Activated naive CD4-positive, alpha-beta T cell treated with anti-CD3 and anti-CD28 coated beads for 36 hours (primary cell): ENCODE measurements at places on chromosomes 13 and 19. TPM values are rescaled to one million over a fixed set of nuclear protein-coding genes. Genes with fewer than 3 reads are reported as not detected.

GRCh38 chr19:35748106-35749020 is at the start of gene LIN37:
LIN37 (plus strand) TSS chr19:35748576; CDS start chr19:35748725, 149 bp downstream.
- peak; percentile 100 for DNase-seq
- no peaks in the 10 kb centered on the region for H3K27me3 ChIP-seq
- H3K4me3 ChIP-seq = peak within 1 kb of the TSS; percentile 98

DNA sequence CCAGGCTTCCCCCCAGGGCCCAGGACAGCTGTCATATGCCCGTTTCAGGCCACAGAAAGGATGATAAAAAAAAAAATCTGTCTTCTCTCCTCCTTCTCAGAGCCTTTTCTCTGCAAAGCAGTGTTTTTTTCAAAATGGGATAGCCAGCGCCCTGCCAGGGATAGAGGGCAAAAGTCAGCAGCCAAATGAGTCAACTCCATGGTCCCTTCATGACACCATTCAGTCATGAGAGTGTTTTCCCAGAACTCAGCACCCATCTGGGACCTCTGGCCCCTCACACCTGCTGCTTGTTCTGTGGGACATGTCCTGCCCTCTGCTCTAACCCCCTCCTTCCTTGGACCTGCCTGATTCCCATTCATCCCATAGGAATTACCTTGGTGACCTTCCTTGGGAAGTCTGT is 95.0 kb downstream of the CYSLTR2 start:
- no peaks in the 10 kb centered on the region for H3K36me3 ChIP-seq
- H3K4me1 ChIP-seq = peaks cover 12% of the 10 kb centered on the region
- no peak overlapping the region for H3K4me3 ChIP-seq
- no peaks in the 10 kb centered on the region for H3K27me3 ChIP-seq
- H3K27ac ChIP-seq = no peak overlapping the region
- DNase-seq = no peak

The ADGRE3 gene
- total RNA-seq = not detected

The ZBTB45 gene
- total RNA-seq = 5.5 TPM

The WDR62 gene
- 23.7 TPM for total RNA-seq

GRCh38 chr19:32649751-32650150 is 25.2 kb downstream of the ANKRD27 start:
- H3K36me3 ChIP-seq = peaks cover 24% of the 10 kb centered on the region
- H3K27me3 ChIP-seq = no peaks in the 10 kb centered on the region
- H3K27ac ChIP-seq = no peak overlapping the region
- H3K4me1 ChIP-seq = peaks cover 2% of the 10 kb centered on the region
- H3K4me3 ChIP-seq = no peak overlapping the region

DNA sequence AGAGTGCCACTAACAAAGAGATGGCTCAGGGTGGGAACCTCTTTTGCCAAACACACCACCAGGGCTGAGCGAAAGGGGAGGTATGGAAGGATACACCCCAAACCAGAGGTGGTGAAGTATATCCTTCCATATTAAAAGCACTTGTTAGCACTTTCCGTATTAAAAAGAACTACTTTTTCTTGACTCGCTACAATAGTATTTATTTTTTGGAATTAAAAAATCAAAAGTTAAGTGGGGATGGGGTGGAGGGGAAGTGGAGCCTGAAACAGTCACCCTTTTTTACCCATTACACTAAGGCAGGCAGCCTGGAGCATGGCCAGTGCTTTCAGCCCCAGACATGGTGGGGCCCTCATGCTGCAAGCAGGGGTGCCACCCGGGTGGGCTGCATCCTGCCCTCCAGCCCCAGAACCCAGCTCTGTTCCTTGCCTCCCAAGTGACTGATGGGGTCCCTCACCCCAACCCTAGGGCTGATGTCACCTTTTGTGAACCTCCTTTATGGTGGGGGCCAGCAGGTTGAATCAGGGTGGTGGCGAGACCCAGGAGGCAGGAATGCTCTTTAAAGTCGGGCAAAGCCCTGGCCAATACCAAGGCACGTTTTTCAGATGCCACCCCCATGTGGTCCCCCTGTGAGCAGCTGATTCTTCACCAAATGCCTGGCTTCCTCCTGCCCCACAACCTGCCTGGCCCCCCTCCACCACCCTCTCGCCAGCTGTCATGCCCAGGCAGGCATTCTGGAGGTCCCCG is 31.0 kb downstream of the LYL1 start:
- H3K4me1 ChIP-seq = no peaks in the 10 kb centered on the region
- no peak for DNase-seq
- no peak overlapping the region for H3K4me3 ChIP-seq
- no peak overlapping the region for H3K27ac ChIP-seq
- H3K36me3 ChIP-seq = no peaks in the 10 kb centered on the region
- H3K27me3 ChIP-seq = no peaks in the 10 kb centered on the region

DNA sequence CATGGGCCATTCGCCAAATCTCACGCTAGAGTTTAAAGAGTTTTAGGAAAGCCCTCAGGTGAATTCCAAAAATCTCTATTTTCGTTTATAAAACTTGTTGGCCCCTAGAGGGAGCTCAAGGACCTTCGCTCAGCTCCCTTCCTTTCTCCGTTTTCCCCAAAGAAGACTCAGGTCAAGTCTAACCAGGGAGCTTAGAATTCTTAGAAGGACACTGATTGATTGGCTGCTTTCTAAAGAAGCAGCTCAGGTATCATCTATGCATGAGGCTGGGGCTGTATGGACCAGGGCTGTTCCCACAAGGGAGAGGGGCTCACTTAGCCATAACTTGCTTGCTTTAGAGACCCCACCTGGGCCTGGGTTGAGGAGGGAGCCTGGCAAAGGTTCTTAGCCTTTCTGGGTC is 20.5 kb downstream of the DZIP1 start:
- H3K4me1 ChIP-seq = no peaks in the 10 kb centered on the region
- DNase-seq = peak; percentile 39
- H3K27me3 ChIP-seq = peaks cover 14% of the 10 kb centered on the region
- no peaks in the 10 kb centered on the region for H3K36me3 ChIP-seq
- no peak overlapping the region for H3K4me3 ChIP-seq

DNA sequence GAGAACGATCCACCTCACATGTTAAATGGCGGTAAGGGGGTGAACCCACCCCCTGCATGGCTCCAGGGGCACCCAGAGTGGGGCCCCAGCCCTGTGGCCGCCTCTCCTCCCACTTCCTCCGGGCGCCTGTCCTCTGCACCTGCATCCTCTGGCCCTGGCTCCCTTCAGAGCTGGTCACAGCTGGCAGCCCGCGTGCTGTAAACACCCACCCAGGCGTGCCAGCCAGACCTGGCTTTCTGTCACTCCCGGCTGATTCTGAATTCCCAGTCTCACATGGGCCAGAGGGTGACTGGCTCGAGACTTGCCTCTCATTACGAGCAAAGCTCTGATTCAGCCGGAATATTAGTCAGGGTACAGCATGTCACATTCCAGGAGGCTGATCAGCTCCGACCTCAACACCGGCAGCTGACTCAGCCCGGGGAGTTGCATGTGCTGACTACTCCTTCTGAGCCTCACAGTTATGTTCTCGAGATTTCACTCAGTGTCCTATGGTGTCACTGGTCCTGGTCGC is 75.1 kb downstream of the GNG7 start:
- peak overlapping the region; percentile 70 for H3K27ac ChIP-seq
- H3K36me3 ChIP-seq = peaks cover 7% of the 10 kb centered on the region
- no peaks in the 10 kb centered on the region for H3K27me3 ChIP-seq
- H3K4me3 ChIP-seq = no peak overlapping the region
- peak; percentile 78 for DNase-seq

The CCDC70 gene
- not detected for total RNA-seq

GRCh38 chr13:106382534-106382933 is 152.9 kb downstream of the EFNB2 start:
- H3K4me1 ChIP-seq = no peaks in the 10 kb centered on the region
- no peak for DNase-seq
- H3K27me3 ChIP-seq = peaks cover 12% of the 10 kb centered on the region
- no peak overlapping the region for H3K4me3 ChIP-seq
- H3K36me3 ChIP-seq = no peaks in the 10 kb centered on the region

- H3K27ac ChIP-seq = no peak overlapping the region
- peak; percentile 19 for DNase-seq
- H3K4me3 ChIP-seq = no peak overlapping the region
- H3K36me3 ChIP-seq = no peaks in the 10 kb centered on the region
- peaks cover 5% of the 10 kb centered on the region for H3K27me3 ChIP-seq
Observed at GRCh38 chr13:106083620-106084350, 451.7 kb downstream of the EFNB2 start.

DNA sequence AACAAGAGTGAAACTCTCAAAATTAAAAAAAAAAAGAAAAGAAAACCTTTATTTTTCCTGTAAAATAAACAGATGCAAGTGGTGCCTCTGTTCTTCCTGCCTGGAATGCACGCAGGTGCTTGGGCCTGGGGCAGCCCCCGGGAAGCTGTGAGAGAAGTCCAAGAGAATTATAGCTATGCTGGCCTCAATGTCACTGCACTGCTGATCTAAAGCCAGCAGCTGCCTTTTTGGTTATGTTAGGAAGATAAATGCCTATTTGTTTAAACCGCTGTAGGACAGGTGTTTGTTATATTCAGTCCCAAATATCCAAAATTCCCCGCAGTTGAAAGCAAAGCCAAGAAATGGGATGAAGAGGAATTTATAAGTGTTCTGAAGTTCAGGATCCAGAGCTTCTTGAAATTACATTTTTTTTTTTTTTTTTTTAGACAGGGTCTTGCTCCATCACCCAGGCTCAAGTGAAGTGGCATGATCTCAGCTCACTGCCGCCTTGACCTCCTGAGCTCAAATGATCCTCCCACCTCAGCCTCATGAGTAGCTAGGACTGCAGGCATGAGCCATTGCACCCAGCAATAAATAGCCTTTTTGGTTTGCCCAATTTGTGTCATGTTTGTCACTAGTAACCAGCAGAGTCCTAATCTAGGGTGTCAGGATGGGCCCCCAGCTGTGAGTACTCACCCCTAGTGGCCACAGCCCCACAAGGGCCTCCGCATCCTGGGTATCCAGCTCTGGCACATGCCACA is 2.2 kb downstream of the RINL start:
- H3K27me3 ChIP-seq = no peaks in the 10 kb centered on the region
- no peak for DNase-seq
- H3K27ac ChIP-seq = peak overlapping the region; percentile 76
- peaks cover 29% of the 10 kb centered on the region for H3K4me1 ChIP-seq
- peak overlapping the region; percentile 63 for H3K4me3 ChIP-seq

The RASAL3 gene
- total RNA-seq = 66.2 TPM

- no peak overlapping the region for H3K27ac ChIP-seq
- no peaks in the 10 kb centered on the region for H3K4me1 ChIP-seq
- no peak overlapping the region for H3K4me3 ChIP-seq
- no peaks in the 10 kb centered on the region for H3K36me3 ChIP-seq
- H3K27me3 ChIP-seq = peaks cover 3% of the 10 kb centered on the region
- DNase-seq = no peak
Observed at GRCh38 chr13:74678308-74678965, 544.2 kb upstream of the KLF12 start.

DNA sequence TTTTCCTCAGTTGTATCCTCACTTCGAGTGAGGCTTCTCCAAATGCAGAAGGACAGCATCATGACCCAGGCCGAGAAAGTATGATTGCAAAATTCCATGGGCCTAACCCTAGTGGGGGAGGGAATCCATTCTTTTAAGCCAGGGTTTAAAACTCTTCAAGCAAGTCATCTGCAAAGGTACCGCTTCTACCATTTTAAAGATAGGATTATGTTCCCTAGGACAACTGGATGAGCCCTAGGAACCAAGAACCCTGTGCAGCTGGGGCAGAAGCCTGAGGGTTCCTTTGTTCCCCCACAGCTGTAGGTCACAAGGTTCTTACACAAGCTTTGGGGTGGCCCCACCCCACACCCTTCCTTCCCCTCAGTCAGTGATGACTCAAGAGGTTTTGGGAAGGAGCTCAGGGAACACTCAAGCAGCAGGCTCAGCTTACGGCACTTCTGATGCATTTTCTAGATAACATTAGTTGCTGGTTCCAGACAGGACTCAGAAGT is 13.5 kb downstream of the ARL11 start:
- no peak for DNase-seq
- H3K27me3 ChIP-seq = no peaks in the 10 kb centered on the region
- no peak overlapping the region for H3K4me3 ChIP-seq
- no peak overlapping the region for H3K27ac ChIP-seq
- peaks cover 6% of the 10 kb centered on the region for H3K4me1 ChIP-seq
- H3K36me3 ChIP-seq = no peaks in the 10 kb centered on the region

The IL12RB1 gene
- 14.4 TPM for total RNA-seq

GRCh38 chr19:37999309-38000213 is 92.6 kb downstream of the SIPA1L3 start:
- no peak overlapping the region for H3K4me3 ChIP-seq
- H3K27ac ChIP-seq = no peak overlapping the region
- no peaks in the 10 kb centered on the region for H3K27me3 ChIP-seq
- H3K4me1 ChIP-seq = peaks cover 22% of the 10 kb centered on the region

- H3K27me3 ChIP-seq = no peaks in the 10 kb centered on the region
- no peak overlapping the region for H3K4me3 ChIP-seq
- H3K36me3 ChIP-seq = no peaks in the 10 kb centered on the region
Observed at GRCh38 chr13:105806628-105806920, 728.9 kb downstream of the EFNB2 start.

DNA sequence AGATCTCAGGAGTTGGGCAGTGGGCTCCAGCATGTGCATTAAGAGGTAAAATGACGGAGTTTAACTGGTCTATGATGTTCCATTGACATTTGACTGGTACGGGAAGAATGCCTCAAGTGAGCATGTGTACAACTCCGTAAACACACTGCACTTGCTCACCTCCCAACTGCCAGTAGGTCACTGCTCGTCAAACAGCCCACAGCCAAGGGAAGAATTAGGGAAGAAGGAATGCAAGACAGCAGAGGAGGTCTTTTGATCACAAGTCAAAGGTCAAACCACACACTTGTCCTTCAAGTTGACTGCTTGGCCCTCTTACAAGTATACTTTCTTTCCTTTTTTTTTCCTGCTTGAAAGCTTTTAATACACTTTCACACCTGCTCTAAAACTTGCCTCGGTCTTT is 236.7 kb downstream of the B3GLCT start:
- H3K4me3 ChIP-seq = no peak overlapping the region
- H3K4me1 ChIP-seq = no peaks in the 10 kb centered on the region
- no peak overlapping the region for H3K27ac ChIP-seq
- DNase-seq = no peak
- no peaks in the 10 kb centered on the region for H3K36me3 ChIP-seq

DNA sequence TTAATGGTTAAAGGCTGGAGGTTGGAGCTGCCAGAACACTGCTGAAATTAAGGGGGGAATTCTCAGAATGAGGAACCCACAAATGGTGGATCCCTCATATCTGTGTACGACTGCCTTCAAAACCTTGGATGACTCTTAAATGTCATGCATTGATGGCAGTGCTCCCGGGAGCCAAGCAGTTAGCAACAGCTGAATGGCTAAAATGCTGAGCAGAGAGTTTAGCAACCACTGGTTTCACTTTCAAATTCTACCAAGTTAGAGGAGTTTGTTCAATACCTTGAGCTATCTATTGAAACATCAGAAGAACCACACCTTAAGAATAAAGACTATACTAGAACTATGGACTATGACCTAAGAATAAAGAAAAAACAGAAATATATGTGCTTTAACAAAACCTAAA is 41.4 kb downstream of the UQCRFS1 start:
- H3K27me3 ChIP-seq = peaks cover 2% of the 10 kb centered on the region
- H3K4me3 ChIP-seq = no peak overlapping the region
- DNase-seq = no peak

The ATXN8OS gene
- total RNA-seq = not detected

DNA sequence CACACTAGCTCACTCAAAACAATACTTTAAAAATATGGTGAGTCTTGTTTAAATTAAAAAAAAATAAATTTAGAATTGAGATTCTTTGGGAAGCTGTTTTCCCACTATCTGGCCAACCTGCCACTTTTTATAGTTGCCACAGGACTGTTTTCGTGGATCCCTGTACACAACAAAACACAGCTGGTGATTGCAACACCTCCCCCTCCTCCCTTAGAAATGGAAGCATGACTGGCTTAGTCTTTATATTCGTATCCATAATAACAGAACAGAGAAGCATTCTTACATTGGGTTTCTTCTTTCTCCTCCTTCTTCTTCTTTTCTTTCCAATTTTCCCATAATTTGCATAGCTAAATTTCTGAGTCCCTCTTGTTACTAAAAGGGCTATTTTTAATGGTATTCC is 79.5 kb upstream of the GJB6 start:
- no peak overlapping the region for H3K27ac ChIP-seq
- peaks cover 2% of the 10 kb centered on the region for H3K27me3 ChIP-seq
- H3K36me3 ChIP-seq = no peaks in the 10 kb centered on the region
- no peaks in the 10 kb centered on the region for H3K4me1 ChIP-seq
- DNase-seq = no peak
- no peak overlapping the region for H3K4me3 ChIP-seq
